ENCODE measurements at places on chromosomes 12 and 14. TPM values are rescaled to one million over a fixed set of nuclear protein-coding genes. Genes with fewer than 3 reads are reported as not detected.

- ATAC-seq: no peak
Measured at GRCh38 chr12:130573235-130573634, 142.9 kb downstream of the RIMBP2 start.

DNA sequence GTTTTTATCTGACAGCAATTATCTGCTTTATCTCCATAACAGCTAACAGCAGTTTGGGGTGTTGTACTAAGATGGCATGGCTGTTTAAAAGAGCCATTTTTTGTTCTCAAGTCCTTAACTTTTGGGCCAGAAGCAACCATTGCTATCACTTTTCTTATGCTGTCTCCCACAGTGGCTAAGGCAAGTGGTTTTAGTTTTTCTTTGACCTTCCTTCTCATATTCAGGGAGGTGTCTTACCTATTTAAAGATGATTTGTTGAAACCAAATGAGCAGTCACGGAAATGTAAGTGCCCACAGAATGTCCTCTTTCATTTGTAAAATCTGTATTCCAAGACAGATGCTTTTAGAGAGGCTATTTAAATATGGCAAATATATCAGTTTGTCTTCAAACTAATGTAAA is 96.8 kb upstream of the USP15 start:
- no peak for ATAC-seq

DNA sequence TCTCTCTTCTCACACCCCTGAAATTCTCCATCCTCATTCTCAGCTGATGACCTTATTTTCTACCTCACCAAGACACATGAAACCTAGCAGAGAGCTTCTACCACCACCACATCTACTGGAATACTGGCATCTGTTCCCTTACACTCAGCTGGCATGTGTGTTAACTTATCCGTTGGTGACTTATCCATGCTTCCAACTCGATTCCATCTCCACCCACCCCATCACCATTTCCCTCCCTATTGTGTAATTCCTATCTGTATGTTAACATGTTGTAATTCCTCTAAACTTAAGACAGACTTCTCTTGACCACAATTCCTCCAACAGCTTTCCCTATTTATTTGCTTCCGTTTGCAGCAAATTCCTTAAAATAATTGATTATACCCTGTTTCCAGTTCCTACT is 15.4 kb downstream of the C1S start:
- ATAC-seq: no peak

DNA sequence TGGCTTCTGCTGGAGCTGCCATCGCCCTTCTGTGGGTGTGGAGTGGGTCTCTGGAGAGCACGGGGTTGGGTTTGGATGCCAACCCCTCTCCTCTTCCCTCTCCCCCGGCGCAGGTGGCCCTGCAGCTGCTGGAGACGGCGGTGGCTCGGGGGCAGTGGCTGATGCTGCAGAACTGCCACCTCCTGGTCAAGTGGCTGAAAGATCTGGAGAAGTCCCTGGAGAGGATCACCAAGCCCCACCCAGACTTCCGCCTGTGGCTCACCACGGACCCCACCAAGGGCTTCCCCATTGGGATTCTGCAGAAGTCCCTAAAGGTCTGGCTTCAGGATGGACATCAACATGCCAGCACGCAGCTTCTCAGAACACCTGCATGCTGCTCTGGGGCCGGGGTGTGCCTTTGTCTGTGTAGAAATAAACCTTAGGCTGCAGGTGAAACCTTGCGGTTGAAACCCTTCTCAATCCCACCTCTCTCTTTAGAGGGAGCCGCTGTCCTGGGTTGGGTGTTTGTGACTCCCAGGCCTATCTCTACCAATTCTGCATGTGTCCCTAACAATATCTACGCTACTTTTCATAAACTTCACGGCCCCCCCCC is 44.3 kb downstream of the CCDC92 start:
- ATAC-seq: no peak

DNA sequence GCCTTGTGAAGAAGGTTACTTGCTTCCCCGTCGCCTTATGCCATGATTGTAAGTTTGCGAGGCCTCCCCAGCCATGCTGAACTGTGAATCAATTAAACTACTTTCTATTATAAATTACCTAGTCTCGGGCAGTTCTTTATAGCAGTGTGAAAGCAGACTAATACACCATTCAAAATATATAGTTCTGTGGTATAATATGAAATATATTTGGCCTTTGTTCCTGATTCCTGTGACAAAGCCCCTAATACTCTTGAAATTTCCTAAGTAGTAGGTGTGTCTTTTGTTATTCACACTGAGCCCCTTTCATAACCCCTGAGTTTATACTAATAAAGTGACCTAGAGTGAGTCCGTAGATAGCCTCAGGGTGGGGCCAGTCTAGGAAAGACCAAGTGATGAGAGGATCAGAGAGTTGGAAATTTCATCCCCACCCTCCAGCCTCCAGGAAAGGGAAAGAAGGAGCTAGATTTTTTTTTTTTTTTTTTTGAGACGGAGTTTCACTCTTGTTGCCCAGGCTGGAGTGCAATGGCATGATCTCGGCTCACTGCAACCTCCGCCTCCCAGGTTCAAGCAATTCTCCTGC is 19.4 kb upstream of the STRN3 start:
- ATAC-seq: no peak

- ATAC-seq: no peak
Measured at GRCh38 chr12:114996382-114996781, 312.4 kb upstream of the TBX3 start.

DNA sequence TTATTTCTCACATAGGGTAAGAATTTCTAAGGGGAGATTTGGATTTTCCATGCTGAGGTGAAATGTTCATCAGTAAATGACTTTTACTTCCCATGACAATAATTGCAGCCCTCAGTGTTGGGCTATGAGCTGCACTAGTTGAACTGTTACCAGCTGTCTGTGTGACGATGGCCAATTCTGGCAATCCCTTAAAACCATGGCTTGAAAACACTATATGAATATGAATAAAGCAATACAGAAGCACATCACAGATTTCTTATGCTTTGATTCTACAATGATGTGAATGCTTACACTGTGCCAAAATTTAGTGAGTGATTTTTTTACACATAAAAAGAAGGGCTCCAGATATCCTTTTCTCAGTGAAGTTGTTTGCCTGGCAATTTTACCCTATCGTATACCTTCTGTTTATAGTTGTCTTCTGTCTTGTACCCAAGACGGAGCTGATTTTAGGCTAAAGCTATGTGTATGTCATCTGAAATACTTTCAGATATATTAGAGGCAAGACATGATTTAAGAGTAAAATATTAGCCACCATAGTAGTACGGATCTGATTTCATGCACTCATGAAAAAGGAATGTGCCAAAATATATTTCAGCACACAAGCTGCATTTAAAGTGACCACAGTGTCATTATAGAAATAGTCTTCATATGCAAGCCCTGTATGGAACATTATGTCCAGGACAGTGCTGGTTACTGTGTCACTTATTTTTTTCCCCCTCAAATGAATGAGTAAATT is 52.0 kb downstream of the SLC38A4 start:
- ATAC-seq: no peak

GRCh38 chr12:83793616-83794015 is 1106.9 kb downstream of the TMTC2 start:
- ATAC-seq: no peak

GRCh38 chr14:48725051-48725734 is 861.0 kb downstream of the RPS29 start:
- ATAC-seq: no peak

GRCh38 chr12:28278499-28278898 is 88.2 kb downstream of the CCDC91 start:
- no peak for ATAC-seq

DNA sequence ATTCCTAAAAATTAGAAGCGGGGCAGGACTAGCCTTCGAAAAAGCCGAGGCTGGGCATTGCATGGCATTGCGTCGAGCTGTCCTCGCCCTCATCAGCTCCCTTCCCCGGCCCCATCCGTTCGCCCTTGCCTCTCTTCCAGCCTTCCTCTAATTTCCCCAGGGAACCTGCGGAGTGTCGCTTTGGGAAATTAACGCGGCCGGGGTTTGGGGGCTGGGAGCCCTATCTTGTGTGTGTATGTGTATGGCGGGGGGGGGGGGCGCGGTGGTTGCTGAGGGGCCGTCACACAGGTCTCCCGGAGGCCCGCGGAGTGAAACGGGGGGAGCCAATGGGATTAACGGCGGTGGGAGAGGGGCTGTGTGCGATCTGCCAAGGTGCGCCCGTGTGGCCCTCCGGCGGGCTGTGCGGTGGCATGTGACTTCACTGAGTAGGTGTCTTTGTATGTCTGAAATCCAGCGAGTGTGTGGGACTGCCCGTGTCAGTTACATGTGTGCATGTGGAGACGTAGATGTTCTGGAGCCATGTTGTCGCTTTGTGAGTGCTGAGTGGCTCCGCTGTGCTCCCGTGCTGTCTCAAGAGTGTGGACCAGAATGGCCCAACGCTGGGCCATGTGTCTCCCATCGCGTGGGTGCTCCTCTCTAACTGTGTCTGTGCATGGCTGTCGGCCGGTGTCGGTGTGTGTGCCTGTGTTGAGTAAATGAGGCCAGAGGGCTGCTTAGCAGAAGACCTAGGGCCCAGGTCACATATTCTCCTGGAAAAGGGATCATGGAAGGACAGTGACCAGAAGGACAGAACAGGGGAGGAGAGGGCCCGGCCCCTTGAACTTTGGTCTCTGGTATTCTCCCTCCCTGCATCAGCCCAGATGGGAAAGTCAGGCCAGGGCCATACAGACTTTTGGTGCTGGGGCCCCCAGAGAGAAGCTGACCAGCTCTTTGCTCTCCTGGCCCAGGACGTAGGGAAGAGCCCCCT is 1.5 kb downstream of the PTMS start:
- no peak for ATAC-seq

Gene TAS2R50
- 3.0 TPM for total RNA-seq

GRCh38 chr12:13222076-13222475 is 25.6 kb downstream of the EMP1 start:
- ATAC-seq: peak; percentile 26

DNA sequence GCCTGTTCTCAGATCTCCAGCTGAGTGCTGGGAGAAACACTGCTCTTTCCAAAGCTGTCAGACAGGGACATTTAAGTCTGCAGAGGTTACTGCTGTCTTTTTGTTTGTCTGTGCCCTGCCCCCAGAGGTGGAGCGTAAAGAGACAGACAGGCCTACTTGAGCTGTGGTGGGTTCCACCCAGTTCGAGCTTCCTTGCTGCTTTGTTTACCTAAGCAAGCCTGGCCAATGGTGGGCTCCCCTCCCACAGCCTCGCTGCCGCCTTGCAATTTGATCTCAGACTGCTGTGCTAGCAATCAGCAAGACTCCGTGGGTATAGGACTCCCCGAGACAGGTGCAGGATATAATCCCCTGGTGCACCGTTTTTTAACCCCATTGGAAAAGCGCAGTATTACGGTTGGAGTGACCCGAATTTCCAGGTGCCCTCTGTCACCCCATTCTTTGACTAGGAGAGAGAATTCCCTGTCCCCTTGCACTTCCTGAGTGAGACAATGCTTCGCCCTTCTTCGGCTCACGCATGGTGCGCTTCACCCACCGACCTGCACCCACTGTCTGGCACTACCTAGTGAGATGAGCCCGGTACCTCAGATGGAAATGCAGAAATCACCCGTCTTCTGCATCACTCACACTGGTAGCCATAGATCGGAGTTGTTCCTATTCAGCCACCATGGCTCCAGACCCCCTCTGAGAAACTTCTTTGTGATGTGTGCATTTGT is 650.3 kb upstream of the ALG10B start:
- no peak for ATAC-seq

GRCh38 chr14:76867516-76868453 is 41.6 kb downstream of the LRRC74A start:
- no peak for ATAC-seq

Gene SLC5A8
- not detected for total RNA-seq

Gene ACVR1B
- 6.5 TPM for total RNA-seq

GRCh38 chr14:59926534-59926933 is 6.6 kb downstream of the LRRC9 start:
- no peak for ATAC-seq

Gene KRT74
- total RNA-seq: not detected

GRCh38 chr14:36625014-36625413 is 36.6 kb upstream of the PAX9 start:
- no peak for ATAC-seq

GRCh38 chr12:52190860-52191729 is 719 bp downstream of the KRT80 start:
- no peak for ATAC-seq

Gene TMPRSS12
- total RNA-seq: not detected

Gene C12orf56
- not detected for total RNA-seq

- no peak for ATAC-seq
Measured at GRCh38 chr14:67556671-67557070, 23.6 kb downstream of the PLEKHH1 start.

Data from gastroesophageal sphincter (tissue), 4 donors.